ENCODE measurements at places on chromosomes 11 and 22.

GRCh38 chr11:6570691-6571427, 32.6 kb downstream of the RRP8 start:
- peak; percentile 54 for DNase-seq

DNA sequence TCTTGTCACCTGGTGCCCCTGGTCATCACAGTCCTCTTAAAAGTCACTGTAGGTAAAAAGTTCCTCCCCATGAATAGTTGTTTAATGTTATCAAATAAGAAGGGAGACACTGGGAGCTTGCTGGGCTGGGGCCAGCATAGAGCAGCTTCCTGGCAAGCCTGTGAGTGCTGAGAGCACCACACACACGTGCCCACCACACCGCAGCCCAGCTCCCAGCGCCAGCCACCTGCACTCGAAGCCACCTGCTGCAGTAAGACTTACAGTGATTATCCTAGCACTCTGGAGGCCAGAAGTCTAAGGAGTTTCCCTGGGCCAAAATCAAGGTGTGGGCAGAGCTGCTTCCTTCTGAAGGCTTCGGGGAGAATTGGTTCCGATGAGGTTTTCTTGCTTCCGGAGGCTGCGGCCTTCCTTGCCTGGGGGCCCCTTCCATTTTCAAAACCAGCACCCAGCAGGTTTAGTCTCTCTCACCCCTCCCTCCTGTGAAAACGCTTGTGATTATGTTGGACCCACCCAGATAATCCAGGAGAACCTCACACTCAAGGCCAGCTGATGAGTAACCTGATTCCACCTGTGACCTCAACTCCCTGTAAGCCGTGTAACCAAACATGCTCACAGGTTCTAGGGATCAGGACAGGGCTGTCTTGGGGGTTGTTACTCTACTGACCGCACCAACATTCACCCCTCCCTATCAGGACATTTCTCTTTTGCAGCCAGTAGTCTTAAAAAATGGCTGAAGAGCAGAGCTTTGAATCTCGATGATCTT, 687.2 kb downstream of the TBC1D22A start:
- no peak for DNase-seq

- DNase-seq, result peak; percentile 37
Observed at GRCh38 chr11:109388982-109389381, 33.0 kb upstream of the C11orf87 start.

DNA sequence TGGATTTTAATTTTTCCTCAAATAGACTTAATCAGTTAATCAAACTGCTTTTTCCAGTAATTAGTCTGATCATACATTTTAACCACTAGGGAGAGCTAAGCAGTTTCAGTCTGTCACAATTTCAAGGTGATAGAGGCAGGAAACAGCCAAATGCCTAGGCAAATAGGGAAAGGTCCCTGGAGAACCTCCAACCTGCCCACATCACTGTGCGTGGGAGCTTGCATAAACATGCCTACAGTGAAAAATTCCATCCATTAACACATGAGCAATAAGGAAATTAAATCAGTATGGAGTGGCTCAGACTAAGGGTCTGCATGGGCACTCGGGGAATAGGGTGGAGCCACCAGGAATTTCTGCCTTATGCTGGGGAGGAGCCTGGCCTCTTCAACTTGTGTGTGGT, 74.6 kb downstream of the AASDHPPT start:
- no peak for DNase-seq

GRCh38 chr11:70838198-70838597, 414.2 kb downstream of the SHANK2 start:
- DNase-seq, result no peak
